ENCODE measurements at places on chromosomes 3 and 15. TPM values are rescaled to one million over a fixed set of nuclear protein-coding genes. Genes with fewer than 3 reads are reported as not detected.
A peak's percentile ranks its signal among the peaks of the same experiment; 100 is the strongest.

DAZL gene
- total RNA-seq, result not detected

SMCO1 gene
- not detected for total RNA-seq

ARGFX gene
- total RNA-seq, result not detected

- DNase-seq, result no peak
Observed at GRCh38 chr3:22621205-22621809, 581.8 kb upstream of the UBE2E2 start.

DNA sequence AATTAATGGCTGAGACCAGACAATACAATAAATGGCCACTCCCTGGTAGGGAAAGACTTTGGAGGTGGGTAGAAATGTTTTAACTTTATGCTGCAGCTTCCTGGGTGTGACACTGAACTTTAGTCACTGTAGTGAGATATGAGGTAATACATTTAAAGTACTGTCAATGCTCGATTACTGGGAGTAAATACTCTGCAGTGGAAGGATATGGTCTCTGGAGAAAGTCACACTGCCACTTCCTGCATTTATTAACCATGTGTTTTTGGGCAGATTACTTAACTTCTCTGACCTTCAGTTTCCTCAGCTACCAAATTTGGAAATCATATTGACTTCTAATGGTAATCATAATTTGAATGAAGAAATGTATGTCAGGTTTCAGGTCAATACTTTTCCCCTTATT, 317.1 kb upstream of the TGFBR2 start:
- no peak for DNase-seq

GRCh38 chr3:12964711-12965612, 108.3 kb downstream of the IQSEC1 start:
- no peak for DNase-seq

DNA sequence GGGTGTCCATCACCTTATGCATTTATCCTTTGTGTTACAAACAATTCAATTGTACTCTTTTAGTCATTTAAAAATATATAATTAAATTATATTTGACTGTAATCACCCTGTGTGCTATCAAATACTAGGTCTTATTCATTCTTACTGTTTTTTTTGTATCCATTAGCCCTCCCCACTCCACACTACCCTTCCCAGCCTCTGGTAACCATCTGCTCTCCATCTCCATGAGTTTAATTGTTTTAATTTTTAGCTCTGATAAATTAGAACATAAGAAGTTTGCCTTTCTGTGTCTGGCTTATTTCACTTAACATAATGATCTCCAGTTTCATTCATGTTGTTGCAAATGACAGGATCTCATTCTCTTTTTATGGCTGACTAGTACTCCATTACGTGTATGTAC, 16.8 kb downstream of the C3orf20 start:
- no peak for DNase-seq

DNA sequence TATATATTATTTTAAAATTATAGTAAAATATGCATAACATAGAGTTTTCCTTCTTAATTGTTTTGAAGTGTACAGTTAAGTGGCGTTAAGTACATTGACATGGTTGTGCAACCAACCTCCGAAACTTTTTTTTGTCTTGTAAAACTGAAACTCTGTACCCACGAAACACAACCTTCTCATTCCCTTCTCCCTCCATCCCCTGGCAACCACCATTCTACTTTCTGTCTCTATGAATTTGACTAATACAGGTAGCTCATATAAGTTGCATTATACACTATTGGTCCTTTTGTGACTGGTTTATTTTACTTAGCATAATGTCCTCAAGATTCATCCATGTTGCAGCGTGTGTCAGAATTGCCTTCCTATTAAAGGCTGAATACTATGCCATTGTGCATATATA, 179.4 kb downstream of the SATB1 start:
- DNase-seq, result peak; percentile 12

- DNase-seq, result no peak
Observed at GRCh38 chr15:72676838-72677237, 9.1 kb downstream of the HIGD2B start.

- no peak for DNase-seq
Observed at GRCh38 chr3:53845103-53845880, 927 bp downstream of the CHDH start.

DNA sequence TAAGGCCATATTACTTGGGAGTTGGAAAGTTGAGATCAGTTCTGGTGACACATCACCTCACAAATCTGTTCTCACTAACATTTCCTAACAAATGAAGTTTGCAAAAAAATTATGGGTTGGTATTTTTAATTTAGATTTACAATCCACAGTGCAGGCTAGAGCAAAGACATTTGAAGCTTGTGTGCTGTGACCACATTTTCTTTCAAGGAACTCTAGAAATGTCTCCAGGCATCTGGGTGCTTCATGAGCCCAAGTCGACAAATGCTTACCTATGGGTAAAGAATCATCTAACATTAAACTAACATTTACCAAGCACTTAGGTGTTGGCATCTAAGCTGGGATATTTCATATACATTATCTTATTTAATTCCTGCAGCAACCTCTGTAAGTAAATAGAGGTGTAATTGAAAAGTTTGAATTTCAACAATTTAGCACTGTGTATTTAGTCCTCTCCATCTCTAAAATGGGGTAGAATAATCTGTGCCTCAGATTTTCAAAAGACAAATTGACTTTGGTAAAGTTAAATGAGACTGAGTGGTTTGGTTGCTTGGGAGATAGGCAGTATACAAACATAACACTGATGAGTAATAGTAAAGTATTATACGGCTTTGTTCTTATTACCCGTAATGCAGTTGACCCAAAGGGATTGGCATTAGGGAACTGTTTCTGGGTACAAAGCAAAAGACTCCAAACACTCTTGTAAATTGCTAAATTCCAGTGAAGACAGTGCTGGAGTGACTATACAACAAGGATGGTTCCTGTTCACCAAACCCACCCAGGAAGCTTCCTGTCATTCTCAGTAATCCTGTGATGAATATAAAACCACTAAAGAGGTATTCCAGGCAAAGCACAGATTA, 162.5 kb downstream of the TPRG1 start:
- no peak for DNase-seq

DNA sequence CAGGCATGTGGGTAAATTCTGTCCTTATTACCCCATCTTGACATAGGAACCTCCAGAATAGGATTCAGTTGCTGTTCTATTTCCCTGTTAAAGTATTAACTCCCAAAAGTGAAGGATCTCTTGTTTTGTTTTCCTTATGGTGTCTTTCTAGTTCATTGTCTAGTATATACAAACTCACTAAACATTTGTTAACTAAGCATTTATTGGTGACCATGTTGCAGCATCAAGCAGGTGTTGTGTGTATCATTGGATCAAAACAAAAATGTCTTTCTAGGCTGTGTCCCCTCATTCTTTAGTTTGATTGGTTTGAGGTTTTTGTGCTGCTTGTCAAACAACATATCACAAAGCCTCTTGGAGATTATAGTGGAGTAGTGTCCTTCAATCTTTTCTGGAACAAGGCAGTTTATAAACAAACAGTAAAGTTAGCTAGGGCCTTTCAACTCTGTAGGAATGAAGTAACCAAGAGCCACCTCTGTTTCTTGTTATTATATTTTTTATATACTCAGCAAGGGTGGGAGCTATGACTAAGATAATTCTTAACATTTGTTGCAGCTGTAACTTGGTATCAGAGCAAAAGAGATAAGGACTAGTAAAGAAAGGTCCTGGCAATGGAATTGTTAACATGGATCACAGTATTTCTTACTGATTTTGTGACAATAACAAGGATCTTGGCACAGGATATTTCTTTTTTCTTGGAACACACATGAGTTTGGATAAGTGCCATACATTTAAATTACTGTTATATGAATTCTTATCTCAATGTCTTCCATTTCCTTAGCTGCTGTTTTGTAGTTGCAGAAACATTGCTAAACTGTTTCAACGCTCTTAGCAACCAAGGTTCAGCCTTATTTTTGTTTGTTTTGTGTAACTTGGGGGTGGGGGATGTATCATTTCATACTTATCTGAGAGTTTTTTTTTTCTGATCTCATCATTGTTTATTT, 49.3 kb downstream of the TMOD3 start:
- no peak for DNase-seq

GRCh38 chr3:128681369-128681829, 30.8 kb upstream of the RPN1 start:
- no peak for DNase-seq

Data from activated T-cell treated with anti-CD3 and anti-CD28 coated beads, Interleukin-2, amount 50 U/mL, for 72 hours (primary cell).